GOT3 (cell line): ENCODE measurements at places on chromosomes 2 and 18.

DNA sequence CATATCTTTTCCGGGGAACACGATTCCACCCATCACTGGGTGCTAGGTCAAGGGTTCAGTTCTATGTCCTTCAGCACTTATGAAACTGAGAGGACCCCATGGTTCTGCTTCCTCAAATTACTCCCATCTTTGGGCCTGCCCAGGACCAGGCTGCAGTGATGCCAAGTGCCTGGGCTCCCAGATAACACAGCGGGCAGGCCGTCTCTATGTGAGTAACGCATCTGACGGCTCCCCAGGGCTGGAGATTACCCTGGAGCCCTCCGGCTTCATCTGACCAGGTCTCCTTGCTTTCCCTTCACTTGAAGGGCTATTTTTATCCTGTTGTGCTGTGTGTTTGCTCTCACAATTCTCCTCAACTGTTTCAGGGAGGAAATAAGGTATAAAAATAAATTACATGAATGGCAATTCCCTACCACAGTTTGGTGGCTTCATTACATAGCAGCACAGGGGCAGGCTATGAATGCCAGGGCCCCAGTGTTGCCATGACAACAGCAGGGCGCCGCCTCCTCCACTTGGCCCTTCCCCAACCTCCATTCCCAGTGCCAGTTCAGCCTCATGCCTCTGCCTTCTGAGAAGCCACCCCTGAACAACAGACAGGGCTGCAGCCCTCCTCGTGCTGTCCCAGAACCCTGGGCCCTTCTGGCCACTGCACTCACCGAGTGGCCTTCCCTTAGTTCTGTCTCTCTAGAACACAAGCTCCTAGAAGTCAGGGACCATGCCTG is 25.4 kb upstream of the TMEM131 start:
- no peak for DNase-seq

- DNase-seq = no peak
These were observed 133.4 kb downstream of the AFF3 start for GRCh38 chr2:100008956-100009355.

DNA sequence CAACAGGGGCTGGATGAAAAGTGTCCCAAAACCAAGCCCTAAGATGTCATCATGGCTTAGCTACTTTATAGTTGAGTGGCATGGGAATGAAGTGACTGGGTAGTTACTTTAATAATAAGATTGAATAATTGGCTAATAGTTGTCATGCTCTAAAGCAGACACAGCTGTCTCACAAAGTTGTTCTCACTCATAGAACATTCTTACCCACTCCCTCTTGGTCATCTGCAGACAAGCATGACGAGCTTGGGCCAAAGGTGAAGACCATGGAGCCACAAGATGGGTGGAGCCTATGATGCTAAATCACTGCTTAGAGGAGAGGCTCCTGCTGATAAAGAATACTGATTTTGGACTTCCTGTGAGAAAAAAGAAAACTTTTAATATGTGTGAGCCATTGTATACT is 62.4 kb upstream of the MMADHC start:
- no peak for DNase-seq

DNA sequence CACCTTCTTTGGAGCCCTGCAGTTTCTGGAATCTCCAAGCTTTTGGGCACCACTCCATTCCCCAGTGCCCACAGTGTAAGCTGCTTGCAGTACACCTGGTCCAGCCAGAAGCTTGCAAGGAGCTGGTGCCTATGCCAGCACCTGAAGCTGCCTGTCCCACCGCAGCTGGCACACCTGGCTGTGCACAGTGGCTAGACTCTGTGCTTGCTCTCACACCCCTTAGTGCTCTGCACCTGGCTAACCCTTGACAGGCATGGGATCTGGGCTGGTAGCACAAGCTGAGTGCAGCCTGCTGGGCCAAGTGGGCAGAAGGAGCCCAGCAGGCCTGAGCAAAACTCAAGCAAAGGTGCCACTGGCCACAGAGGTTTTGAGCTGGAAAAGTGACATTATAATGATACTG is 183.8 kb upstream of the MC4R start:
- DNase-seq = no peak

DNA sequence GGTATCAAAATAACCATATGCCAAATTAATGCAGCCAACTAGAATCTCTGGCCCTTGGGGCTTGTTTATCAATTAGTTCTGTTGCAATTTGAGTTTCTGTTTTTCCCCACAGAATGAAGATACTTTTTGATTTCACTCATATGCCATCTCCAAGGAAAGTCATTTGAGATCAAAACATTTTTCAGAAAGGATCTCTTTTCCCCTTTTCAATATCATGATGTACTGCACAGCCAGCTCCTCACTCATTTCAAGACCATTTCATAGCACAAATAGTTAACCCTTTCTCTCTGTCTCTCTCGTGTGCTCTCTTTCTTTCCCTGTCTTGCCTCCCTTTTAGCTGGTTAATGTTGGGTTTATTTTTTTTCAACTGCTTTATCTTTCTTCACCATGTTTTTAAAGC is 387.3 kb downstream of the STK39 start:
- no peak for DNase-seq

DNA sequence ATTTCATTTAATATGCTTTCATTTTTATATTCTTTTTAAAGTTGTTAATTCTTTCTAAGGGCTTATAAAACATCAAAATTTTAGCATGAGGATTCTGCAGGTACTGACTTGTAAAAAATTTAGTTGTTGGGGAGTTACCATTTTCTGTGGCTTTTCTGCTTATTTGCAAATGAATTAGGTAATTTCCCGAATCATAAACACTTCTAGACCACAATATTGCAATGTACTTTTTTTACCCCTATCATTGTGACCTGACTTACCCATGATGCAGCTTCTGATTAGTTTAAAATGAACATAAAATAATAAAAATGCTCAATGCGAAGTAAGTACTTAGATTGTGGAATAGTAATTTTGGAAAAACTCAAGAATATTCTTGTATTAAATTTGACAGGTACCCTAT is 11.4 kb downstream of the ARL6IP6 start:
- no peak for DNase-seq

DNA sequence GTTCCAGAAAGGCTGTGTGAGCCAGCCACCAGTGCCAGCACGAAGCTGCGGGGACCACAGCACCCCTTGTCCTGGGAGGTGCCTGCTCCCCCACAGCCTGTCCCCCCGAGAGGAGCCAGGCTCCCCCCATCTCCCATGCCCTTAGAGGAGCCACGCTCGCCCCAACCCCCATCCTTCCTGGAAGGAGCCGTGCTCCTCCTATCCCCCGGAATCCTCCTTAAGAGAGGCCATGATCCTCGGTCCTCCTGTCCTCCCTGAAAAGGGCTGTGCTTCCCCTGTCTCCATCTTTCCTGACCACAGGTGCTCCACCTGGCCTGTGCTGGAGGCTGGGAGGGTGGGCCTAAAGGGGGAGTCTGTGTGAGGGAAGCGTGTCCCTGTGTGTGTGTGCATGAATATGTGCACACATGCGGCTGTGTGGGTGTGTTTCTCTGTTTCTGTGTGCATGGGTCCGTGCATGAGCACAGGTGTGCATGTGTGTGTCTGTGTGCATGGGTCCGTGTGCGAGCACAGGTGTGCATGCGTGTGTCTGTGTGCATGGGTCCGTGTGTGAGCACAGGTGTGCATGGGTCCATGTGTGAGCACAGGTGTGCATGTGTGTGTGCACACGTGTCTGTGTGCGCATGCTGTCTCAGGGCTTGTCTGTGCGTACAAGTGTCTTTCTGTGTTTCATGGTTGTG is 80.3 kb downstream of the RTP5 start:
- DNase-seq = no peak

DNA sequence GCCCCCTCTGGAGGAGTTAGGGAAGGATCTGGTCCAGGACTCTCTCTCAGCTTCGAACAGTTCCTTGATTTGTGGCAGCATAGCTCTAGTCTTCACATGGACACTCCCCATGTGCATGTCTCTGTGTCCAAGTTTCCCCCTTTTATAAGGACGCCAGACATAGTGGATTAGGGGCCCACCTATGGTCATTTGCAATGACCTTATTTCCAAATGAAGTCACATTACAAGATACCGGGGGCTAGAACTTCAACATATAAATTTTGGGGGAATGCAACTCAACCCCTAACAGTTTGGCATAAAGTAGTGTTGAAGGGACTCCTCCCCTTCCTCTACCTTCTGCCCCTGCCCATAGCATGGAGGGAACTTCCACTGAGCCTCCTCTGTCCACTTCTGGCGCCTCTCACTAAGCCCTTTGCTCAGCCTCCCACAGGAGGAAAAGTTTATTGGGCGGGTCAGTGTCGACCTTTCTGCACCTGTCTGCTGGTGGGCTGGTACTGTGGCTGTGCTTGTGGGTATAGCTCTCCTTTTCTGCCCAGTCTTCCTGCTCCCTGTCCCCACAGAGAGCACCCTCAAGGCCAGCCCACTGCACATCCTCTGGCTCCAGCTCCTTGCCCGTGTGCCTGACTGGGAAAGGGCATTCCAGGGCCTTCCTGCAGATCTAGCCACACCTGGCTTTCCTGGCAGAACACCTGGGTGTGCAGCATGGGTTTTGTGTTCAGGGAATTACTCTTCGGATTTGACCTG is 5.5 kb downstream of the FABP1 start:
- DNase-seq = no peak

DNA sequence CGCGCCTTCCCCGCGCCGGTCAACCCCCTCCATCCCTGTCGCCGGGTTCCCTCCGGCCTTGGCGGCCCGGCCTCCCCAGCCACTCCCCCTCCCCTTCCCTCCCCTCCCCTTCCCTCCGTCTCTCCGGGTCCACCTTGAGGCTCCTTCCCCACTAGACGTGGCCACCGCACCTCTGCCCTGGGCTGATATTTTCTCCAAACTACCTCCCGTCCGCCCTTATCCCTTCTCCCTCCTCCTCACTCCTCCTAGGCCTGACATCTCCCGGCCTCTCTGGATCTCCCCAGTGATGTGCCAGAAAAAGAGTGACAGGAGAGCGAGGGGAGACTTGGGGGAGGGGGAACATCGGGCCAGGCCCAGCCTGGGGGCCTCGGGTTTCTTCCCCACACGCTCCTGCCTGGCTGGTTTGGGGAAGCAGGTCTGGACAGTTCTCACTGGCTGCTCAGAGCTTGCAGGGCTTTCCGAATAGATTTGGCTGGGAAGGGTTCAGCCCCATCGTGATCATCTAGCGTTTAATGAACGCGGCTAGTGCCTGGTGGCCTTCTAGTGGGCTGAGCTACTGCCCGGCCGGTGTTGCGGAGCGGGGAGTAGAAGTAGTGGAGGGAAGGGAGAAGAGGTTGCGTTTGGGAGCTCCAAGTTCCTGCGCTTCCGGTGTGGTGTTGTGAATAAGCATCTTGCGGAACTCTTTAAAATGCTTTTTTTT is 641 bp downstream of the MAPRE3 start:
- no peak for DNase-seq

DNA sequence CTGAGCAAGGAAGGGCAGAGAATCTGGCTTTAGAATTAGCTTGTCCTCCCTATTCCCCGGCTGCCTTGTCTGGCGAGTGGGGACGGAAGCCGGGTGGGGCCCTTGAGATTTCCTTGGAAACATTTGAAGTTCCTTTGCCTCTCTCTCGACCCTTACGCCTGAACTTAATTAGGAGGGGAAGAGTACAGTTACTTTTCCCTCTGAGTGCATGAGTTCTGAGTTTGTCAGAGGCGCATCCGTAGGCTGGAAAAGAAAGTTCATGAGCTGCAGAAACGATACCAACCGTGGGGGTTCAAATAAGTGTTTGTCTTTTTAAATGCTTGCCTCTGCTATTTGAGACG is 468 bp downstream of the PIKFYVE start:
- DNase-seq = no peak

DNA sequence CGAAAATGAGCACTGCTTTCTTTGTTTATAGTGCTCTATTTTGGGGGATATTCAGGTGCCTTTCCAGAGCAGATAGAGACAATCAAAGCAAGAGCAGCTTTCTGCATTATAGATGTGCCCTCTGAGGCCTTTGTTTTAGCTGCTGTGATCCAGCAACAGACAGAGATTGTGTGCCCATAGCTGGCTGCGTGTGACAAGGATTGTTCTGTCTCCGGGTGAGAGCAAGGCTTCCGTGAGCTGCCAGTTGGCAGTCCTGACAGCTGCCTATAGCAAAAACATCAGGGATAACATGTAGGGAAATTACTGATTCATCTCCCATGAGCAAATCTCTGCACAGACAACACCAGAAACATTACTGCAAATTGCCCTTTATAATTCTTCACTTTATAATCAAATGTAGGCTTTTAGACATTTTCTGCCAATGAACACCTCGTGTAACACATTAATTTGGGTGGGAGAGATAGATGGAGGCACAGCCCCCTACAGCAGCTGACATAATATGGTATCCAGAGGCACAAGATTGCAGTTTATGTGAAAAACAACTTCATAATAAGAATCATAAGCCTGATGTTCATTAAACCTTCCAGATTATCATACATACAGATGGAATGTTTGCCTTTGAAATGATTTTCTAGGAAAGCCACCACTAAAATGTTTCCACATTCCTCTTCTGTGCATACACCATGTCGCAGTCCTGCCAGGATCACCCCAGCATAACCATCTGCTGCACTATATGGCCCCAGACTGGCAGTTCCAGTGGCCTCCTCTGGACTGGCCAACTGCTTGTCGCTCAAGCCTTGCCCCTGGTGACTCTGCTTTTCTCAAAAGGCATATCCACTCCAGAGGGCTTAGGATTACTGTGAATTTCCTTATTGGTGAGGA is 131.2 kb downstream of the TRIB2 start:
- DNase-seq = no peak

GRCh38 chr2:10776231-10776977 is 36.2 kb downstream of the PDIA6 start:
- DNase-seq = no peak

- peak; percentile 6 for DNase-seq
These were observed 131.9 kb downstream of the MYO1B start for GRCh38 chr2:191376981-191377629.

DNA sequence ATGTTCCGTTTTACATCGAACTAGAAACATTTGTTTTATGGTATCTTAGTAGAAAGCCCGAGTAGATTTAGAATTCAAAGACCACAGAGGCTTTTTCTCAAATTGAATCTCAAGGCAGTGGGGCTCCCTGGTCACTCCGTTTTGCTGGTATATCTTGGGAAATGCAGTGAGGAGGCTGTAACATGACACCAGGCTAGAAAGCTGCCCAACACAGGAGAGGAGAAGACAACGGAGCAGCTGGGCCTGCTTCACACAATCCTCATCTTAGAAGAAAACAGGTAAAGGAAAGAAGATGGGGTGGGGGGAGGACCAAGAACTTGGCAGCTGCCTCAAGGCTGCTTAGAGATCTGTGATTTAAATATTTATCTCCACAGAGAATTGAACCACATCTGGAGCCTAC is 38.3 kb upstream of the EPB41L3 start:
- DNase-seq = no peak
